ENCODE measurements at places on chromosomes 11 and 22.

- peak; percentile 49 for DNase-seq
Measured at GRCh38 chr11:67644042-67644441, 4.5 kb upstream of the TBX10 start.

GRCh38 chr22:27671413-27671935 lies 130.1 kb downstream of the MN1 start:
- DNase-seq, result no peak

DNA sequence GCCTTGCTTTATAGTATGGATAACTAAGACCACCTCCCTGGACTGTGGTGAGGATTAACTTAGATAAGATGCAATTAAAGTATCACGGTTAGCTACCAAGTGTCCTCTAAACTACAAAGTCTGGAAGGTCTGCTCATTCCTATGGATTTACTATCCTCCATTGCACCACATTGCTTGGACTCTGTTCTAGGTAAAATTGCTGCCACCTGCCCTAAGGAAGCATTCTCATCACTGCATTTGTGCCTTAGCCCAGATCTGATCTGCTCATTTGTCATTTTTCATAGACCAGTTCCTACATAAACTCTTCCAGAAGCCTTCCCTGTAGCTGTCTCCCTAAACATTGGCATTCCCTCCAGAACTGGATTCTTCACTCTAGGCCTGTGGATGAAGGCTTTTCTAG lies 380.0 kb downstream of the INSC start:
- DNase-seq, result no peak

GRCh38 chr22:31119026-31119717 lies 3.6 kb upstream of the INPP5J start:
- no peak for DNase-seq

DNA sequence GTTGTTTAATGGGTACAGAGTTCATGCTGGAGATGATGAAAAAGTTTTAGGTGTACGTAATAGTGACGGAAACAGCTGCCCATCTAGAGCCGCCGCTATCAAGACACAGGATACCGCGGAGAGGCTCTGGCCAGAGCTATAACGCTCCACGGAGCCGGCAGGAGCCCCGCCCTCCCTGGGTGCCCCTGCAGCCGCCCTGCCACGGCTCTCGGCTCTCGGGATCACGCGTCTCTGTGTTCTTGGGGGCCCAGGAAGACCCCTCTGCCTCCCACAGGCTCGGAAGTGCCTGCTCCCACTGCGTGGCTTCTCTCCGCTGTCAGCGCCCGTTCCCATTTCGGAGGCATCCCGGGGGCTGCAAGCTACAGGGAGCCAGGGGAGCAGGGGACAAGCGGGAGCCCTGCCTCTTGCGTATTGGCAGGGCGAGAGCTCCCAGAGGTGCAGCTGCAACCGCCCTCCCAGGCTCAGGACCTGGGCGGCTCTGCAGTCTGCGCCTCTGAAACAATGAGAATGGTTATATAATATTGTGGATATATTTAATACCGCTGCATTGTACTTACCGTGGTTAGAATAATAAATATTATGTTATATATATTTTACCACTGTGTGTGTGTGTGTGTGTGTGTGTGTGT lies 13.7 kb downstream of the GLYATL2 start:
- DNase-seq, result no peak

- no peak for DNase-seq
Measured at GRCh38 chr11:23680488-23681230, 816.2 kb upstream of the LUZP2 start.

DNA sequence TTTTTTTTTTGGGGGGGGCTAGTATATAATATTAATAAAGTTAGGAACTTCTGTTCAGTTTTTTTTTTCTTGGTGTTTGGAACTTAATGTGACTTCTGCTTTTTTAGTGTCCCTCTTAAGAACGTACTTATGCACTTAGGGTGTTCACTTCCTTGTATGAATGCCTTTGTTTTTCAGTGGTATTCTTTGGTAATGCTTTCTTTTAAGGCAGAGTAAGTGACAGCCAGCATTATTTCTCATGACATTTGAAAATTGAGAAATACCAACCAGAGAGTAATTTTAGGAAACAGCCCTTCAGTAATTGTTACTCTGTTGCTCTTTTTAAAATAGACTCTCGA lies 2.4 kb downstream of the GRK3 start:
- no peak for DNase-seq

DNA sequence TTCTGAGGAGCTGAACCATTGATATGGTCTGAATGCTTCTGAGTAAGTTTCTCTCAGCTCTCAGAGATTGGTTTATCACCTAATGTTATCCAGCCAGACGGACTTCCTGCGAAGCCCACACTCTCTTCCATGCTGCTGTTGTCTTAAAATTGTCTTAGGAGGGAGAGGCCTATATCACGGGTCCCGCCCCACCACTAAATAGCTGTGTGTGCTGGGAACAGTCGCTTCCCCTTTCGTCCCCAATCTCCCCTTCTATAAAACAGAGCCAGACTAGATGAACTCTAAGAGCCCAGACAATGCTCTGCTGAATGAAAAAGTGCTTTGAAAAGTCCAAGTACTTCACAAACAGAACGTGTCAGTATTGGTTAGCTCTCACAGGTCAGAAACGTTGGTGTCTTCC lies 81.4 kb upstream of the AKIP1 start:
- DNase-seq, result no peak

GRCh38 chr11:102666331-102666957 lies 39.1 kb downstream of the MMP27 start:
- peak; percentile 21 for DNase-seq

- peak; percentile 38 for DNase-seq
Measured at GRCh38 chr22:42780070-42780540, 59.4 kb upstream of the A4GALT start.

DNA sequence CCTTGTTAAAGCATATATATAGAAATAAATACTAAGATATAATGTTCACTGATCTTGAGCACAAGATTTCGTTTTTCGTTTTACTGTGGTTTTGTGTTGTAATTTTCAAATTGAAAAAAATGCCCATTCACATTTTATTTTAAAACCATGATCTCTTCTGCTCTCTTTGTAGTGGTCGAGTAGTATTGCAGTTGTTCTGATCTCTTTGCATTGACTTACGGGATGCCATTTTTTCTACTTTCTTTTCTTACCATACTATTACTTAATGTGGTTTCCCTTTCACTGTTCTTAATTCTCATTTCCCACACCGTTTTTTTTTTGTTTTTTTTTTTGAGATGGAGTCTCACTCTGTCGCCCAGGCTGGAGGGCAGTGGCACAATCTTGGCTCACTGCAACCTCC lies 289.6 kb downstream of the DYNC2H1 start:
- DNase-seq, result no peak

DNA sequence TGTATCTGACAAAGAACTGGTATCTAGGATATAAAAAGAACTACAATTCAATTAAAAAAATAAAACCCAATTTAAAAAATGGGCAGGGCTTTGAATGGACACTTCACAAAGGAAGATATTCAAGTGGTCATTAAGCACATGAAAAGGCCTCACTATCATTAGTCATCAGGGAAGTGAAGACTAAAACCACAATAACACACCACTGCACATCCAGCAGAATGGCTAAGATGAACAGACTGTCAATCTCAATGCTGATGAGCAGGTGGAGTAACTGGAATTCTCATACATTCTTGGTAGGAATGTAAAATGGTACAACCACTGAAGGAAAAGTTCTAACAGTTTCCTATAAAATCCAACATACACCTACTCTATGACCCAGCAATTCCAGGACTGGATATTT lies 8.9 kb downstream of the HPS4 start:
- DNase-seq, result no peak

DNA sequence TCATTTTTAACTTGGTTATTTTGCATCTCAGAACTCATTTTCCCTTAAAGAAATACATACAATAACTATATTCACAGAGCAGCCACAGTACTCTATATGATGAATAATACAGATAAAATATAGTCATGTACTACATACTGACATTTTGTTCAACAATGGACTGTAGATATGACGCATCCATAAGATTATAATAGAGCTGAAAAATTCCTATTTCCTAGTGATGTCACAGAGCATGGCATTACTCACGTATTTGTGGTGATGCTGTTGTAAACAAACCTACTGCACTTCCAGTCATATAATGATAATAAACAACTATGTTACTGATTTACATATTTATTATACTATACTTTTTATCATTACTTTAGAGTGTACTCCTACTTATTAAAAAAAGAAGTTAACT lies 38.7 kb downstream of the NARS2 start:
- no peak for DNase-seq

DNA sequence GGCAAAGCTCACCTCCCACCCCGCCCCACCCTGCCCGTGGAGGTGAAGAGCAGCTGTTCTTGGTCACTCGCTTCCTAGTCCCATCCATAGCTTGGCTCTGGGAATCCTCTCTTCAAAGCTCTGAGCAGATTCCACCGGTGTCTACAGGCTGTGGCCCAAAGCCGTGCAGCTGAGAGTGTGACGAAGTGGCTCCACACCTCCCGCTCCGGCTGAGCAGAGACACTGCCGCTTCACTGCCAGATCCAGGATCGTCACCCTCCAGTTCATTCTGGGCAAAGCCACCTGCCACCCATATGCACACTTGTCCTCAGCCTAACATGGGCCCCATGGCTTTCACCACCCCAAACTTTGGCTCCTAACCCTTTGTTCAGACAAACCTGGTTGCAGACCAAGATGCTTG lies 532.9 kb upstream of the B3GAT1 start:
- no peak for DNase-seq

- DNase-seq, result no peak
Measured at GRCh38 chr11:17406082-17406817, 17.8 kb upstream of the KCNJ11 start.

- no peak for DNase-seq
Measured at GRCh38 chr22:45180146-45180679, 16.5 kb downstream of the NUP50 start.

DNA sequence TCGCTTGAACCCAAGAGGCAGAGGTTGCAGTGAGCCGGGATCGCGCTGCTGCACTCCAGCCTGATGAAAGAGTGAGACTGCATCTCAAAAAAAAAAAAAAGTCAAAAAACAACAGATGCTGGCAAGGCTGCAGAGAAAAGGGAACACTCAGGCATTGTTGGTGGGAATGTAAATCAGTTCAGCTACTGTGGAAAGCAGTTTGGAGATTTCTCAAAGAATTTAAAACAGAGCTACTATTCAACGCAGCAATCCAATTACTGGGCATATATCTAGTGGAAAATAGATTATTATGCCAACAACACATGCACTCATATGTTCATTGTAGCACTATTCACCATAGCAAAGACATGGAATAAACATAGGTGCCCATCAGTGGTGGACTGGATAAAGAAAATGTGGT lies 89.7 kb downstream of the EFCAB6 start:
- DNase-seq, result no peak

- no peak for DNase-seq
Measured at GRCh38 chr22:27614006-27614649, 187.4 kb downstream of the MN1 start.

- DNase-seq, result no peak
Measured at GRCh38 chr22:26888887-26889286, 231.5 kb downstream of the MIAT start.

- no peak for DNase-seq
Measured at GRCh38 chr11:44601471-44602370, 36.3 kb downstream of the CD82 start.

- DNase-seq, result peak; percentile 59
Measured at GRCh38 chr11:34250732-34251588, 106.8 kb downstream of the ABTB2 start.

DNA sequence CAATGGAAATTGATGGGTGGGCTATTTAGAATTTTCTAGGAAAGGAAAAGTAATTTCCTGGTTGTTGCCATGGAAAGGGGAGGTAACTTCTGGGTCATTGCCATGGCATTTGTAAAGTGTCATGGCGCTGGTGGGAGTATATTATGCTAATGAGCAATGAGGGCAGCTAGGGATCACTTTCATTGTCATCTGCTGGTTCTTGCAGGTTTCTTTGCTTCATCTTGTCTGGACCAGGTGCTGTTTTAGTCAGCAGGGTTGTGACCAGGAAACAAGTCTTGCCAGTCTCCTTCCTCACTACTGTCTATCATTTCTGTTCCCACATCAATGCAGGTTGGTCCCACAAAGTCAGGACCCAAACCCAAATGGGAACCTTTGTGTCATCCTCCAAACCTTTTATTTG lies 237.6 kb upstream of the C11orf87 start:
- no peak for DNase-seq

DNA sequence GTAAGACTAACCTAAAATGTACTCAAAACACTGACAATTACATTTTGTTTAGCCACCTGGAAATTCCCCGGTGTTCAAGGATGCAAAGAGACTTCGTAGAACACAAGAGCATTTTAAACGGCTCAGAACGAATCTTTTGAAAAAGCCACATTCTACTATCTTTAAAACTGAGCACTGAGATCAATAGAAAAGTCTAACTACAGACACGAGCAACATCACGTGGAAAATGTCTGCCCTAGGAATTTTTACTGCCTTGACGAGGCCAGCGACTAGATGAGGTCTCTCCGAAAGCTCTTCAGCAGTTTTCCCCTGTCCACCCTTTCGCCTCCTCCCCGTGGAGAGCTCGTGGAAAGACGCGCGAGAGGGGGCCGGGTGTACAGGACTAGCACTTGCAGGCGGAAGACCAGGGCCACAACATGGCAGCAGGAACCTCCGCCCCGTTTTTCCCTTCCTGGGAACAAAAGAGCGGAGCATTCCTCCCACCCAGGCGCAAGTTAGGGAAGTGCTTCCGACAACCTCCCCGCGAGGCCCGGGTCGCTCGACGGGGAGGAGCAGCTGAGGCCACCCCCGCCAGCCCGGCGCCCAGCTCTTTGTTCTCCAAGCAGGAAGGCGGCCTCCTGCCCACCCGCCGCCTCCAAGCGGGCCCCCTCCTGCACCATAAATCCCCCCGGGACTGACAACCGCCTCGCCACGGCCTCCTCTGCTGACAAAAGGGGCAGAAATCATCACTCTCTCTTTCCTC lies 1.1 kb downstream of the EIF4G2 start:
- no peak for DNase-seq

DNA sequence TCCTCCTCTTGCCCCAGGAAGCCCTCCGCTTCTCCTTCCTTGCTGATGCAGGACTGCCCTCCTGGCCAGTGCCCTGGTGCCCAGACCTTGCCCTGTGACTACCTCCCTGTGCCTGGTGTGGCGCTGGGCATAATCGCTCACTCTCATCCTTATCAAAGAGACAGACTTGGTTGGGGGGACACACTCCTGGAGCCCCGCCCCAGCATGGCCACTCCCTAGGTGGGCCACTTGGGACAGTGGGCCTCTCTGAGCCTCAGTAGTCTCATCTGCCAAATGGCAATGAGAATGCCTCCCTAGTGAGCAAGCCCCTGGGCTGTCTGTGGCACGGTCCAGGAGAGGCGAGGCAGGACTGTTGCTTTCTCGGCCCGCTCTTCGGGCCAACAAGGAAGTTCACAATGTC lies 72.7 kb upstream of the TSPAN18 start:
- DNase-seq, result no peak

DNA sequence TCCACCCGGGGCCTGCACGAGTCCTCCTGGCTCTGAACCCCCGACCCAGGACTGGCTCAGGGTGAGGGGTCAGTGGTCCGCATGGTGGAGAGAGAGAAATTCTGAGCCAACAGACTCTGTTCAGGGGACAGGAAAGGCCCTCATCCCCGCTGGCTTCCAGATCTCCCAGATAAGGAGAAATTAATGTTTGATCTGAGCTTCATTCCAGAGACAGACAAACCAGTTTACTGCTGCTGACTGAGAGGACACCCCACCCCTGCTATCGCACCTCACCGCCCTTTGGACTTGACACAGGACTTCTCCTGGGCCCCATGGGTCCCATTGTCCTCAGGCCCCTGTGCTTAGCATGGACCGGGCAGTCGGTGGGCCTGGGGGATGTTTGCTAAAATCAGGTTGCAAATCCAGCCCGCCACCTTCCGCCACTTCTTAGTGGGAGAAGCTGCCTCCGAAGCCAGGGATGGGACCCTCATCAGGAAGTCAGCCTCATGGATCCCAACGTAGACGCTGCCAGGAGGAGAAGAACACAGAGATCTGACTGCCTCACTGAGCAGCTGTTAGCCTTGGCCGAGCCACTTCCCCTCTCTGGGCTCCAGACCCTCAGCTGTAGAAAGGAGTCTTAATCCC lies 11.2 kb upstream of the UPK3A start:
- no peak for DNase-seq
